GM23338 (cell line): ENCODE measurements at places on chromosomes 4 and X. TPM values are rescaled to one million over a fixed set of nuclear protein-coding genes. Genes with fewer than 3 reads are reported as not detected.

The PASD1 gene
- total RNA-seq: 0.24 TPM in 1 of 2 replicates, not detected in the other

The LONRF3 gene
- total RNA-seq: 0.10 and 0.12 TPM in 2 replicates

The USP38 gene
- total RNA-seq: 14.0 and 16.5 TPM in 2 replicates

GRCh38 chrX:44392767-44393166 is 49.3 kb upstream of the EFHC2 start:
- DNase-seq: no peak

- peak; percentile 3 for DNase-seq
These were observed 3.2 kb upstream of the KLF8 start for GRCh38 chrX:56228914-56229313.

DNA sequence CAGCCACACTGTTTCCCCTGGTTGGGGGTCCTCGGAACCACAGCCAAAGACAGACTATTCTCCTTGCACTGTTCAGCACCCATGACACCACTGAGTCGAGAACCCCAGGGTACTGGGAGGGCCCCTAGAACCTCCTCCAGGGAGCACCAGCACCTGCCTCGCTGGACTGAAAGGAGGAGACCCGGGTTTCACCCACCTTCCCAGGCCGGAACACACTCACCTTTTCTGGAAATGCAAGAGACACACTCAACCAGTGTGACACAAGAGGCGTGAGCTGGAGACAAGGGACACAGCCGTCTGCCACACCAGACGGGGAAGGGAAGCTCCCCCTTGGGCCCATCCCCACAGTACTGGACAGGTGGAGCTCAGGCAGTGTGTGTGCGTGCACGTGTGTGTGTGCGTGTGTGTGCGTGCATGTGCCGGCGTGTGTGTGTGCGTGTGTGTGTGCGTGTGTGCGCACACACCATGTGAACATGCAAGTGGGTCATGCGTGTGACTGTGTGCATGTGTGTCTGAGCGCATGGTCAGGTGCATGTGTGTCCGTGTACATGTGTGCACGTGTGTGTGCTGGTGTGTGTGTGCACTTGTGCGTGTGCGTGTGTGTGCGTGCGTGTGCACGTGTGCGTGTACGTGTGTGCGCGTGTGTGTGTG is 128.8 kb upstream of the NKX1-1 start:
- no peak for DNase-seq

DNA sequence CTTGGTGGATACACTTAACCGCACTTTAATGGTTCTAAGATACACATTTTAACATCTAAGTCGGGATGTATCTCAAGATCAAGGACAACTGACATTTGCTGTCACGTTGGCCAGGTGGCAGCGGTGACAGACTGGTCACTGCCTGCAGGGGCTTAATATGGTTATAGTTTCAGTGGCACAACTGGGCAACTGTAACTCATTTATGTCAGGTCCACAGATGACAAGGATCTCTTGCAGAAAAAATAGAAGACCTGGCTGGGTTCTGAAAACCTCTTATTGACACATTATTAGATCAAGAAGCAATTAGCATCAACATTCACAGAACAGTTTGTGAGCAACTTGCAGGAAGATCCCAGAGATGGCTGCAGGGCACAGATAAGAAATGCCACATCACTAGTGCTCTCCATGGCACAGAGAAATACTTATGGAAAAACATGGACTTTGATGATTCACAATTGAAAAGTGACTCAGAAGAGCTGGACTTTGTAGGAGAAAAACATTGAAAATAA is 99.6 kb upstream of the SORBS2 start:
- no peak for DNase-seq

GRCh38 chr4:7918981-7919380 is 20.7 kb downstream of the AFAP1 start:
- no peak for DNase-seq

DNA sequence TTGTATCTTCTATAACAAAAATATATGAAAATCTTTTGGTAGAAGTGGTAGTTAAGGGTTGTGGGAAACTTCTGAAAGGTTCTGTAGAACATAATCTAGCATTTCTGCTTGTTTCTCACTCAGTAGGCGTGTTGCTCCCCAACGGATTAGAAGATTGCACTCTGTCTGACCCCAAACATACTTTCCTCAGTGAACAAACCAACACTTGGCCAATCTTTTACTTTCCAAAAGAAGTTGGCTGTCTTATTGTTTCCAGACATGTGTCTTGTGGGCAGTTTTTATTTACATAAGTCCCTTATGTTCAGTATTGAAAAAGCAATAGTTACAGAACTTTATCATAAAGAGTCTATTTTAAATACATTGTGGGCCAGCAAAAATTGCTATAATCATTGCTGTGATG is 312.8 kb upstream of the EPHA5 start:
- no peak for DNase-seq

GRCh38 chrX:39755143-39756032 is 342.4 kb downstream of the BCOR start:
- no peak for DNase-seq

- DNase-seq: no peak
These were observed 101.5 kb downstream of the MXRA5 start for GRCh38 chrX:3244955-3245354.

DNA sequence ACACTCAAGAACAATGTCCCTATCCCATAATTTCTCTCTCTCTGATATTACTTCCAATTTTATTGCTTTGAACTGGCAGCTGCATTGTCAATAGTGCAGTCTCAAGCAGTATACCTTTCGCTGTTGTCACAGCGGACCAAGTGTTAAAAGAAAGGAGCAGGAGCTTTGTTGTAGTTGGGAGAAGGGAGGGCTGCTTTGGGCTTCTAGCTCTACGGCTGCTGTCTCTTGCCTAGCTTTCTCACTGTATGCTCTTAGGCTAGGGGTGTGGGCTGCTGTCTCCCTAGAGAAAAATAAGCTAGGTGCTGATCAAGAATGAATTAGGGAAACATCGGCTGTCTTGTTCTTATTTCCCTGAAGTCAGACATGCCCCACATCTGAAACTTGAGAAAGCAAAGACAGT is 52.5 kb downstream of the TRPC5OS start:
- no peak for DNase-seq

- peak; percentile 57 for DNase-seq
These were observed 137.8 kb upstream of the FRG1 start for GRCh38 chr4:189802884-189803283.

GRCh38 chr4:83389756-83390505 is 55.3 kb upstream of the HPSE start:
- peak; percentile 58 for DNase-seq

- DNase-seq: peak; percentile 79
These were observed 4.2 kb upstream of the CDS1 start for GRCh38 chr4:84578540-84579402.

- no peak for DNase-seq
These were observed 8.5 kb upstream of the MID1 start for GRCh38 chrX:10628906-10629305.

DNA sequence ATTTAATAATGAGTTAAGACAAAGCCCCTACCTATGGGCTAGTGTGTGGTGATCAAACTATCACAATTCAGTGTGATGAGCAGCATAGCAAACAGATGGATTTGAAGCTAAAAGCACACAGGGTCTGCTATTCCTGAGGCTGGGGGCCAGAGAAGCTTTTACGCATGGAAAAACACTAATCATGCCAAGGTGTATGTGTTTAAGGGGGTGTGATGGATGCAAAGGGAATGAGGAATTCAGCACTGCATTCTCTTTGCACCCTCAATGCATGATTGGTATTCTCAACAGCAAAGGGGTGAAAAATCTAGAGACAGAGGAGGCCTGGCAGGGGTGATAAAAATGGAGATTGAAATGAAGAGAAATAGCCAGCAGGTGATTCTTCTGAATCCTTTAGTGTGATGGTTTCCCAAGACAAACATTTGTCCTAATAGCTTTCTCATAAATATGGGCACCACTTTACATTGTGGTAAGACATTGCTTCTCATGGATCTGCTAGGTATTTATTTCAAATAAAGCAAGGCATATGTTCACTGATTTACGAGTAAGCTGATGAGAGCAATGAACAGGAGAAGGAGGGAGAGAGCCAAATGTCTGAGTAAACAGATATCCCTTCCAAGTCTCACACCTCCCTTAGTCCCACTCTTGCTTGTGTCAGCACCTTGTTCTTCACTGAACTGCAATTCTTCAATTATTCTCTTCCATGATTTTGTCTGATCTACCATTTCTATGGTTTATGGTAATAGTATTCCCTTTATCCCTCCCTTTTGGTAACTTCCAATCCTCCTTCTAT is 15.7 kb downstream of the C1QTNF7 start:
- DNase-seq: no peak

- no peak for DNase-seq
These were observed 8.2 kb downstream of the PPAT start for GRCh38 chr4:56427179-56427578.

DNA sequence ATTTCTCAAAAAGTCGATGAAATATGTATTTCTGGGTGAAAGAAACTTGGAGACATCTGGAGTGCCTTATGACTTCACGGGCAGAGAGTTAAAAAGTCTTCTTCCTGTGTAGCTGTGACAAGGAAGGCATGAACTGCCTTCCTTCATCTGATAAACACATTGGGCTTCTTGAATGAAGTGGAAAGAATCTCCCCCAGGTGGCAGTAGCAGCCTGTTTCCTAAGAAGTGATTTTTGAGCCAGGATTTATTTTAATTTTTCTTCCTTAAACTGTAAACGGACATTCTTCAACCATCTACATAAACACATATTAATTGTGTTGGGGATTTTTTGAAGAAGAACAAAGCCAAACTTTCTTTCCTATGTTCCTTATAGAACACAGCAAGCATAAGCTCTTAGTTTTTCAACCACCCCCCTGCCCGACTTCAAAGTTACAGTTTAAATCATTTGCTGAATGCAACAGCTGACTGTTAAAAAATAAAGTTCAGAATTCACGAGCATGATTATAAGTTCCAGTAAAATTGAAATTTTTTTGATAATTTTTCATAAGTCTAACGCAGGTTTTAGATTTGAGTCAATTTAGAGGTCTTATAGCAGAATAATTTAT is 980 bp upstream of the GIMD1 start:
- DNase-seq: peak; percentile 83

DNA sequence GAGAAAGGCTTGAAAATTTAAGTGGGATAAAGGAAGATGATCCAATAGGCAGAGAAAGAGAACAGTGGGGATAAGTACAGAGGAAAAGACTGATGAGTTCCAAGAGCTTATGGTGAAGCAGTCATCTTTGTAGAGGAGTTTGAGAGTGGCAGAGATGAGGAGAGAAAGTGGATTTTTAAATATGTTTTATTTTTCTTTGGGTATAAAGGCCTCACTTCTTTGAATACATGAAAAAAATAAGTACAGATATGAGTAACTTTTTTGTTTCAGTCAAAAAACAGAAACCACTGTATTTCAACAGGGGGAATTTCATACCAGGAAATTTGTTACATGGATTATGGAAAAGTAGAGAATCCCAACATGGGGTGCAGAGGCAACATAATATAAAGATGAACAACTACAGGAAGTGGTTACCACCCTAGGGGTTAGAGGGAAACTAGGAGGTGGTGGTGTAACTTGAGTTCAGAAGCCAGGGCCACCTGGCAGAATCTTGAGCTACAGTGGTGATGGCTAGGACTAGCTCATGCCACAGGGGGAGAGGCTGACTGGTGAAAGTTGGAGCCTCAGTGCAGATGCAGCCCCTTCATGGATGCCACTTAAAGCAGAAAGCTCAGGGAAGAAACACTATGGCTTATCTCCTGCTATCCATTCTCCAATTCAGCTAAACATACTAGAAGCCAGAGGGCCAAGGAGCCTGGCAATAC is 3.4 kb upstream of the CYBB start:
- DNase-seq: no peak

GRCh38 chrX:97405031-97405660 is 521.4 kb downstream of the RPA4 start:
- no peak for DNase-seq

GRCh38 chr4:146470604-146471003 is 51.1 kb downstream of the SLC10A7 start:
- no peak for DNase-seq
